Neural cell (in vitro differentiated cells): ENCODE measurements at places on chromosomes 2 and 18. TPM values are rescaled to one million over a fixed set of nuclear protein-coding genes. Genes with fewer than 3 reads are reported as not detected.

The KIF1A gene
- polyA plus RNA-seq: 63.4 and 89.2 TPM in 2 replicates

The RGPD3 gene
- 0.74 and 1.1 TPM in 2 replicates for polyA plus RNA-seq

The DES gene
- not detected in 2 replicates for polyA plus RNA-seq

The PPM1B gene
- polyA plus RNA-seq: 79.8 and 116 TPM in 2 replicates

The C1GALT1C1L gene
- polyA plus RNA-seq: not detected in 2 replicates

The MFF gene
- polyA plus RNA-seq: 175 and 192 TPM in 2 replicates

The SALL3 gene
- polyA plus RNA-seq: 0.16 and 0.24 TPM in 2 replicates

The ROCK2 gene
- polyA plus RNA-seq: 23.1 and 25.7 TPM in 2 replicates

The ARHGAP28 gene
- 9.8 and 10.3 TPM in 2 replicates for polyA plus RNA-seq

The KLHL30 gene
- not detected in 2 replicates for polyA plus RNA-seq

The TXNDC2 gene
- 0.41 TPM in 1 of 2 replicates, not detected in the other for polyA plus RNA-seq

The SDC1 gene
- 14.9 and 16.6 TPM in 2 replicates for polyA plus RNA-seq

The LYG1 gene
- polyA plus RNA-seq: 2.8 and 6.8 TPM in 2 replicates

The RGPD4 gene
- polyA plus RNA-seq: 0.26 TPM in 1 of 2 replicates, not detected in the other

The PSMA8 gene
- polyA plus RNA-seq: not detected in 2 replicates

The CCDC102B gene
- 6.5 and 8.7 TPM in 2 replicates for polyA plus RNA-seq

The COLEC12 gene
- polyA plus RNA-seq: 0.42 and 0.76 TPM in 2 replicates

The FOXD4L1 gene
- polyA plus RNA-seq: 0.82 and 1.6 TPM in 2 replicates

The DUSP19 gene
- polyA plus RNA-seq: 5.6 and 7.7 TPM in 2 replicates

The CRYGC gene
- polyA plus RNA-seq: not detected in 2 replicates

The FBXO48 gene
- 0.45 and 1.1 TPM in 2 replicates for polyA plus RNA-seq

The ZNF804A gene
- 2.7 and 2.9 TPM in 2 replicates for polyA plus RNA-seq
